ENCODE measurements at places on chromosomes 2 and 18. TPM values are rescaled to one million over a fixed set of nuclear protein-coding genes. Genes with fewer than 3 reads are reported as not detected.

STARD6 gene
- not detected for total RNA-seq

KCNF1 gene
- total RNA-seq = not detected

SCN2A gene
- total RNA-seq = 0.07 TPM

DUSP2 gene
- total RNA-seq = 240 TPM

ELOA2 gene
- not detected for total RNA-seq

BCL2 gene
- 136 TPM for total RNA-seq

MAT2A gene
- 98.6 TPM for total RNA-seq

C1GALT1C1L gene
- not detected for total RNA-seq

EVA1A gene
- not detected for total RNA-seq

DNA sequence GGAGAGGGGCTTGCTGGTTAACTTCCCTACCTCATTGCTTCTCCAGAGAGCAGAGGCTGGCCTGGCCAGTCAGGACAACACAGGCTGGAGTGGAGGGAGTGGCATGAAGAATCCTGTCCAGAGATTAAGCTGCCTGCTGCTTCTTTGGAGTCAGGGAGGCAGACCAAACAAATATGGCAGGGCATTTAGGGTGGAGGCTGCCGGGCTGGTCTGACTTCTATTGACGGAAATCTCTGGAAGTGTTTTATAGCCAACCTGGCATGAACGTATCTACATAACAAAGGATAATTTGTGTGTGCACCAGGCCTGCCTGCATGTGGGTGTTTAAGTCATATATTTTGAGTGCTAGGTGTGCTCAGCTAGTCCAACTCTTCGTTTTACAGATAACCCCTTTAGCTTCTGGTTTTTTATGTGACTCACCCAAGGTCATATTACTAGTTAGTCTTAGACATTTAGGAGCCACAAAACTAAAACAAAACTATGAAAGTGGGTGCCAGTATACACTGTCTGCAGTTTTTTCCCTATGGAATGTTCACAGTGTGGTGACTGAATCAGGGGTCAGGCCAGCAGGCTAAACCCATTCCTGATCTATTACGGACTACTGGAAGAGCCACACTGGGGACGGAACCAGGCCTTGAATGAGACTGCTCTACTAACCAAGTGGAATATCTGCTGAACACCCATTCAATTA, 5.5 kb downstream of the NPC1 start:
- no peak for DNase-seq

DNA sequence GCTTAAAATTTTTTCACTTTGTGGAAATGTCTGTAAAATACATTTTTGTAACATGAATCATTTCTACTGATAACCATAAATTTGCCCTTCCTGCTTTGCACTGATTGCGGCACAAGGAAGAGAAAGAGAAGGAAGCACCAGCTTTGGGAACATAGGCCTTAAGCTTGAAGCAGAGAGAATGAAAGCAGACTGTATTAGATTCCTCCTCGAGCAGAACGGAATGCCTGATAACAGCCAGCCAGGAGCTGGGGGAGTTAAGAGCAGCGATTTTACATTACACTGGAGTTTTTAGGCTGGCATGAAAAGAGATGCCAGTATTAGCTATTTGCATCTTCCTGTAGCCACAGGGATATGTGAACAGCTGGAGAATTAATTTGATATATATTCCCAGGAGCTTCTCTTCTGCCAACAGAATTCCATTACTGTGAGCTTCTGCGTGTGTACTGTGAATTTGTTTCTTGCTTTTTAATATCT, 33.5 kb downstream of the CRIM1 start:
- no peak for DNase-seq

GRCh38 chr2:108385411-108386071, 7.8 kb downstream of the SULT1C4 start:
- no peak for DNase-seq

- no peak for DNase-seq
These were observed 35.1 kb downstream of the RAMP1 start for GRCh38 chr2:237894396-237894979.

DNA sequence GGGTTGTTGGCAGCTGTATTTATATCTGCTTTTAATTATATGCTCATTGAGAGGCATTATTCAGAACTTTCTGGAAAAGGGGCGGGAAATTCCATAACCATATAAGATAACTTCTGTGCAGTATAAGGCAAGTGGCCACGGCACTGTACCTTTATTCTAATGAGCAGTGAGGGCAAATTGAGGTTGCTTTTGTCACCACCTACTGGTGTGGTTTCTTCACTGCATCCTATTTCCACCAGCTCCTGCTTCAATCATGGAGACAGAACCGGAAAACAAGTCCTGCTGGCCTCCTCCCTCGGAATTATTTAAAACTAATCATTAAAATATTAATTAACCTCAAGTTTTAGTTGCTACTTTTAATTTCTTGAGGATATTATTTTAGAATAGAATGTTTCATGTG, 759.4 kb downstream of the CBLN2 start:
- no peak for DNase-seq

GRCh38 chr18:24721388-24721787, 261.0 kb downstream of the HRH4 start:
- no peak for DNase-seq

DNA sequence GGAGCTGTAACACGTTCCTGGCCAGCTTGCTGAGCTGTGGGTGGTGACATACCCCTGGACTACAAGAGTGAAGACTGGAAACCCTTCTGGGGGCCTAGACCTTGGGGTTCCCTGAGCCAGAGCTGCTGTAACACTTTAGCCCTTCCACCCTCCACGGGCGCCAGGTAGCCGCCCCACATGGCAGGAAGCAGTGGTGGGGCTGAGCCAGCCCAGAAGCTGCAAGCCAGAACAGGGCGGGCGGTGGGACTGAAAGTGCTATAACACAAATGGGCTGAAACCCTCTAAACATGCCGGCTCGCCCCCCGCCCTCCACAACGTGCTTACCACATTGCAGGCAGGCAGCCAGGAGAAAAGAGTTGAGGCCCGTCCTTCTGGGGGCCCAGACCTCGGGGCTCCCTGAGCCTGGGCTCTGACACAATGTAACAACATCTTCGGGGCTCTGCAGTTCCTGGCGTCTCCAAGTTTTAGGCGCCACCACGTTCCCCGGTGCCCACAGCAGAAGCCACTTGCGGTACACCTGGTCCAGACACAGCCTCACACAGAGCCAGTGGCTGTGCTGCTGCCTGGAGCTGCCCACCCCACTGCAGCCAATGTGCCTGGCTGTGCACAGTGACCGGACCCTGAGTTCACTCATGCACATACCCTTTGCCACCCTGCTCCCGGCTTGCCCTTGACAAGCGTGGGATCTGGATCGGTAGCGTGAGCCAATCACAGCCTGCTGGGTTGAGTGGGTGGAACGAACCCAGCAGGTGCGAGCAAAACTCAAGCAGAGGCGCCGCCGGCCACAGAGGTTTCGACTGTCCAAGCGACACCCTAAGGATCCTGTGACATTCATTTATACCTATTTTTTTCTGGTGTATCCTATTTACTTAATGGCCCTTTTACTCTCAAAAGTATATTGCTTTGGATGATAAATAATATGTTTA, 127.4 kb upstream of the FHL2 start:
- DNase-seq = no peak

- no peak for DNase-seq
These were observed 119.8 kb downstream of the PRKCE start for GRCh38 chr2:45771261-45771660.

- no peak for DNase-seq
These were observed 32.2 kb downstream of the KCTD18 start for GRCh38 chr2:200477667-200478131.

GRCh38 chr2:128304715-128305554, 13.7 kb downstream of the HS6ST1 start:
- DNase-seq = no peak

- no peak for DNase-seq
These were observed 31.6 kb downstream of the MBD2 start for GRCh38 chr18:54192900-54193299.

GRCh38 chr2:241173557-241173956, 14.9 kb upstream of the ANO7 start:
- DNase-seq = no peak

- peak; percentile 61 for DNase-seq
These were observed at the start of gene STAT4 for GRCh38 chr2:191150600-191151330. STAT4 (minus strand) TSS chr2:191150994; CDS start chr2:191148203, 2,791 bp downstream.

GRCh38 chr2:43810452-43810851, 28.2 kb downstream of the ABCG5 start:
- no peak for DNase-seq

- no peak for DNase-seq
These were observed 8.6 kb upstream of the PLEKHM3 start for GRCh38 chr2:208033701-208034502.

DNA sequence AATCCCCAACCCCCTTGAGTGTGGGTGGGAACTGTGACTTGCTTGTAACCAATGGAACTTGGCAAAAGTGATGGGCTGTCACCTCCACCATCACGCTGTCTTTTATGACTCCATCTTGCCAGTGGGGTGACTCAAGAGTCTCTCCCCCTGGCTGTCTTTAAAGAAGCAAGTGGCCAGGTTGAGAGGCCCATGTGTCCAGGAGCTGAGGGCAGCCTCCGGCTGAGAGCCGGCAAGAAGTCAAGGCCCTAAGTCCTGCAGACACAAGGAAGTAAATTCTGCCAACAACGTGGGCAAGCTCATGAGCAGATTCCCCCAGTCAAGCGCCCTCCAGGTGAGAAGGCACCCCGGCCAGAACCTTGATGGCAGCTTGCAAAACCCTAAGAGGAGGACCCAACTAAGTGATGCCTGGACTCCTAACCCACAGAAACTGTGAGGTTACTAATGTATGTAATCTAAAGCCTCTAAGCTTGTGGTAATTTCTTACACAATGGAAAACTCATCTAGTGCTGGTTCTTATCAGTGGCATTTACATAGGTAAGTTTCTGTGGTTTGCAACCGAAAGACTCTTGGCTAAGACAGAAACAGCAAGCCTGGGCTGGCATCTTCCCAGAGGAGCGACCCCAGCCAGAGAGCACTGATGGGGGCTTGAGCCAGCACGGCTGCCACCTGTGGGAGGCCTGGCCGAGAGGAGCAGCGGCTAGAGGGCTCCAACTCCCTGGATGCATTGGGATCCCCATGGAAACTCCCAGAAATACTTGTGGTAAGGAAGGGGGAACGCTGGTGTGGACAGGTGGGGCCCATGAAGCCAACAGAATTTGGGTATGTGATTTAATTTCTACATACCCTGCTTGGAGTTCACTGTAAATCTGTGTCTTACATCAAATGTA, 49.3 kb downstream of the CIB4 start:
- no peak for DNase-seq
